ENCODE measurements at places on chromosomes 3 and 15.

GRCh38 chr15:69740684-69741083, 288.1 kb downstream of the RPLP1 start:
- no peak for DNase-seq

- DNase-seq, result peak; percentile 84
Measured at GRCh38 chr3:112973325-112974177, 1.4 kb downstream of the CD200R1 start.

- DNase-seq, result no peak
Measured at GRCh38 chr3:182601597-182601996, 191.7 kb upstream of the ATP11B start.

GRCh38 chr3:137409584-137409983, 354.5 kb upstream of the SOX14 start:
- no peak for DNase-seq

GRCh38 chr3:12870942-12871341, 29.6 kb upstream of the RPL32 start:
- DNase-seq, result peak; percentile 59

DNA sequence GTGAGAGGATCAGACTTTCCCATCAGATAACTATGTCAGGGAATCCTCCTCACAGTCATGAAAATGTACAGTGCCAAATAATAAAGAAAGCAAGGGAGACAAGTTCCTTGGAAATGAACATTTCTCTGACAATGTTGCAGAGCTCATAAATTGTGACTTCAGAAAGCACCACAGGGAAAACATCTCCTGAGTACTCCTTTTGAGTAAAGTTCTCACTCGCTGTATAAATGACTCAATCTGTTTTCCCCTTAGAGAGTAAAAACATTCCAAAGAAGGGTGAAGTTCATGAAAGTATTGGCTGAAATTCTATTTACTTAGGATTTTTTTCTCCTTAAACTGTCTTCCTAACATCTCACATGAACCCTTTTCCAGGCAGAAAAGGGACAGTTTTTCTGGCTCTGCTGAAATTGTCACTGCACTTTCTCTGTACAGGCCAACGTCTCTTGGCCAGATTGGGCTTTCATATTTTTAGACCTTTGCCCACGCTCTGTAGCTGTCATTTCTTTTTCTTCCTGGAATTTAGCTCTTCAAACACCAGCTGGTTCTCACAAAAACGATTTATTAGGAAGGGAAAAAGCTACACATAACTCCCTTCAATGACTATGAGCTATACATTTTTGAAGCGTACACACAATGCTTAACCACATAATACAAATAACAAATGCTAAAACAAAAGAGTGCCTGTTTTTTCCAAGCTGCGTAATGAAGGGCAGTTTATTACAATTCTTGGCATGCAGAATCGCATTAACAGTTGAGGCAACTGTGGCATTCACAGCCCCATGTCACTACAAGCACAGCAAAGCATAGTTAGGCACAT, 216.1 kb downstream of the ATP8B4 start:
- no peak for DNase-seq

- no peak for DNase-seq
Measured at GRCh38 chr15:48522911-48523310, 122.6 kb downstream of the FBN1 start.

DNA sequence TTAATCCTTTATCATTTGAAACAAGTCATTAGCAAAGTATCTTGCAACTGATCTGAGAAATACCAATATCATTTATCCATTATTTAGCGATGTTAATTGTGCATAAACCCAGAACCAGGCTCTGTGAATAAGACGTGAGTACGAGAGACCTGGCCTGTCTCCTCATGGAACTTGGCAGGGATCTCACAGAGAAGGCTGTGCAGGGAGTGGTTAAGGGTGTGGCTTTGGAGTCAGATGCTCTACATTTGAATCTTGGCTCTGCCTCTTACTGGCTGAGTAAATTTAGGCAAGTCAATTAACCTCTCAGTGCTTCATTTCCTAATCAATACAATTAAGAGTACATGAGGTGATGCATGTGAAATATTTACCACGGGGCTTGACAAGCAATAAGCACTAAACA, 39.9 kb upstream of the TBL1XR1 start:
- no peak for DNase-seq

DNA sequence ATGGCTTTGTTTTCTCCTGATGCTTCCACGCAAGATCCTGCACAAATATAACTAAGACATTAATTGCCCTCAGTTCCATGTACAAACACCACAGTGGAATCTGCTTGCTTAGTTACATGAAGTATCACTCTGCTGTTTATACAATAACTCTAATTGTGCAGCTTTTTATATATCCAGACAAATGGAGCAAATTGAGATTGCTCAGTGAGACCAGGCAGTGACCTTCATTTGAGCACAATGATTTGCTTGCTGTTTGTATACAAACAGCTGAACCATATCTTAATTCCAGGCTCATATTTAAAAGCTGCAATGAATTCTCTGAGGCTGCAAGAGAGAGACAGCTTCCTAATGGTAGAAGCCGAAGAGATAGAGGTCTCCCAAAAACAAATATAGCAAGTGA, 243.7 kb downstream of the CADPS start:
- no peak for DNase-seq

DNA sequence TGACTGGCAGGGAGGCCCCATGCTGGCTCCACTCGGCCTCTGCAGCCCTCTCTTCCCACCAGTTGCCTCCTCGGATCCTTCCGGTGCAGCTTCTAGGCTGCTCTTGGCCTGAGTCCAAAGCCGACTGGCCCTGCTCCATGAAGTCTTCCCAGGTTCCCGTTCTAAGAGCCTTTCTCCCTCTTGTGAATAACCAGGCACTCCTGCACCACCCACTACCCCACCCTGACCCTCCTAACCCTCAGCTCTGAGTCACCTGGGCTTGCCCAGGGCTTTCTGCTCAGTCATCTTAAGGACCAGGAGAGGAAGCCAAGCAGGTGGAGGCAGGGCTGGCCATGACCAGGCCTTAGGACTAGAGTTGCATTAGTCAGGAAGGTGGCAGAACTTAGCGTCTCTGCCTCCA, 28.1 kb upstream of the CNBP start:
- no peak for DNase-seq

DNA sequence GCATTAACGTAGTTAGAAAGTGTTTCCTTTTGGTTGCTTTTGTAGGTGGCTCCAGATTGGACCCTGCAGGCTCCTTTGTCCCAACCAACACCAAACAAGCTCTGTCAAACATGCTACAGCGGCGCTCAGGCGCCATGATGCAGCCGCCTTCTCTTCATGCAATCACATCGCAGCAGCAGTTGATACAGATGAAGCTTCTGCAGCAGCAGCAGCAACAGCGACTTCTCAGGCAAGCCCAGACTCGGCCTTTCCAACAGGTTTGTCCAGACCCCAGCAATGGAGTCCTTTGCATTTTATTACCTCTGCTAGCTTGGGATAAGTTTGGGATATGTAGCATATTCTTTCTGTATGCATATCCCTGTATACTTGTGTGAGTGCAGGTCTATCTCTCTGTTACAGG, 10.1 kb upstream of the P2RY12 start:
- DNase-seq, result no peak

- no peak for DNase-seq
Measured at GRCh38 chr3:10470120-10471053, 35.0 kb downstream of the ATP2B2 start.

- no peak for DNase-seq
Measured at GRCh38 chr15:31554261-31554660, 227.6 kb downstream of the KLF13 start.

DNA sequence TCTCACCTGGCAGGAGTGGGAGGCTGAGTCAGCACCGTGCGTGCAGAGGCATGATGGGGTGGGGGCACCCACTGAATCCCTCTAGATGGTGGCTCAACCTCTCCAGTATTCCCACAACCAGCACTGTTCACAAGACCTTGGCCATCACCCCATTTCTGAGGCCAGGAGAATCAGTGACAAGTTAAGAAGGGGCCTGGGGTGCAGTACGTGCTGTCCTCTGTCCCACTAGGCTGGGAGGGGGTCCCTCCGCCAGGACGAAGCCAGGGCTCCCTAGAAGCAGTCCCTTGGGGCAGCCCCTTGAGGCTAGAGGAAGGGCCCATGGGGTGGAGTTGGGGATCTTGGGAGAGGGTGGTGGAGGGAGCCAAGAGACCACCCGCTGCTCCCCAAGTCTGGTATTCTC, 4.8 kb downstream of the MYL3 start:
- no peak for DNase-seq

DNA sequence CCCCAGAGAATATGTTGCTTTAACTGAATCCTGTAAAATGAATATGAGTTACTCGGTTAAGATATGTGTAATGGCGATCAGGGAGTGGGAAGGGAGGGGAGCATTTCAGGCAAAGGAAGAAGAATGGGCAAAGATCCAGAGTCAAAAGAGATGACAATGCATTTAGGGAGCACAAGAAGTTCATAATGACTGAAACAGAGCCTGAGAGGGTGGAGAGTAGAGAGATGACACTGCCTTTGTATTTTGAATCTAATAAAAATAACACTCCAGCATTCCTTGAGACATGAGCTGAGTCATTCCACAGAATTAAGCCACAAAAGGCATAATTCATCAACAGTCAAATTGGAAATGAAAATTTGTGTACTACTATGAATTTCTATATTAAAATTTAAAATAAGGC, 105.3 kb upstream of the PEX5L start:
- DNase-seq, result no peak

- peak; percentile 2 for DNase-seq
Measured at GRCh38 chr15:26891448-26892181, 24.8 kb downstream of the GABRA5 start.

DNA sequence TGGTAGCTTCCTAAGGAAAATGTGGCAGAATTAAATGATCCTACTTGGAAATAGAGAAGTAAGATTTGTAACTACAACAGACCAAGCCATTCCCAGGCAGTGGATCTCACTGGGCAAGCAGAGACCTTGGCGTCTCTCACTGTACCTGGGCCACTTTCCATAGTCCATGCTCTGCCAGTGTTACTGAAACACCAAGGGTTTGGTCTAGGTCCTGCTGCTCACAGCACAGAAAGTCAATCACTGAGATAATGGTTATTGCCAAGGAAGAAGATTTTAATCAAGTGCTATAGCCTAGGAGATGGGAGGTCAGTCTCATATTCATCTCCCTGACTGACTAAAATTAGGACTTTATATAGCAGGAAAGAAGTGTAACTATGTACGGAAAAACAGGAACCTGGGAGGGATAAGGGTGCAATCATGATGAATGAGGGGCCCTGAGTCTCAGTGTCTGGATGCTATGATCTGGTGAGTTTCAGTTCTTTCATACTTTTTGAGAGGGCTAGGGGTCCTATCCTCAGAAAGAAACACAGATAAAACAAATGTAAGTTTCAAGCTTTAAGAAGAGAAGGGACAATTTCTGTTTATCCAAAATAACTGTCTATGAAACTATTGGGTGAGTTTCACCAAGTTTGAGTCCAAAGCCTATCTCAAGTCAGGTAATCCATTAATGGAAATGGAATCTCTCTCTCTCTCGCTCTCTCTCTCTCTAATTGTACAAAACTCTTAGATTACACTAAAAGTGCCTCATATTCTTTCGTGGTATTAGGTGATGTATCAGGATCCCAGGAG, 20.6 kb downstream of the GPR15 start:
- DNase-seq, result no peak

DNA sequence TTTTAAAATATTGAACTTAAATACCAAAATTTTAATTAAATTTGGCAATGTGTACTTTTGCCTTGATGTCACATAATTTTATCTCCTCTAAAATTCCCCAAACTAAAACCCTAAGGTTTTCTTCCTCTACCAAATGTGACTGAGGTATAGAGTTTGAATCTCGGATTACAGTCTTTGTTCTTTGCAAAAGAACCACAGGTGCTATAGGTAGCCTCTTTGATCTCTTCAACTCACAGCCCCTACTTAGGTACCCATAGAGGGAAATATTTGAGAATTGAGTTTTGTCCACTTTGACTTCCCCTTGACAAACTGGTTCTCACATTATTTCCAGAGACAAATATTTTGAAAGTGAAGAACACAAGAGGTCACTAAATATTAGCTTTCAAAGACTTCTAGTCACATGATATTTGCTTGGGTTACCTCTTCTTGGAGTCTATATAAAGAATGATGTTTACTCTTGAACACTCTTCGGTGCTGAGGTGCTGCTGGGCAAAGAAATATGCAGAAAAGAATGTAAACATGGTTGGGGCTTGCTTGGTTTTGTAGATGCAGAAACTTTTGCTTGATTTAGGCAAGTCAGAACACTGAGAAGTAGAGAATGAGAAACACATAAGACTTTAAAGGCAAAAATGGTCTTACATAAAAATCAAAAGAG, 120.8 kb upstream of the MCTP2 start:
- no peak for DNase-seq

GRCh38 chr3:31624083-31624709, 91.5 kb downstream of the STT3B start:
- DNase-seq, result no peak

GRCh38 chr15:62844564-62845240, 197.8 kb upstream of the TPM1 start:
- DNase-seq, result no peak

DNA sequence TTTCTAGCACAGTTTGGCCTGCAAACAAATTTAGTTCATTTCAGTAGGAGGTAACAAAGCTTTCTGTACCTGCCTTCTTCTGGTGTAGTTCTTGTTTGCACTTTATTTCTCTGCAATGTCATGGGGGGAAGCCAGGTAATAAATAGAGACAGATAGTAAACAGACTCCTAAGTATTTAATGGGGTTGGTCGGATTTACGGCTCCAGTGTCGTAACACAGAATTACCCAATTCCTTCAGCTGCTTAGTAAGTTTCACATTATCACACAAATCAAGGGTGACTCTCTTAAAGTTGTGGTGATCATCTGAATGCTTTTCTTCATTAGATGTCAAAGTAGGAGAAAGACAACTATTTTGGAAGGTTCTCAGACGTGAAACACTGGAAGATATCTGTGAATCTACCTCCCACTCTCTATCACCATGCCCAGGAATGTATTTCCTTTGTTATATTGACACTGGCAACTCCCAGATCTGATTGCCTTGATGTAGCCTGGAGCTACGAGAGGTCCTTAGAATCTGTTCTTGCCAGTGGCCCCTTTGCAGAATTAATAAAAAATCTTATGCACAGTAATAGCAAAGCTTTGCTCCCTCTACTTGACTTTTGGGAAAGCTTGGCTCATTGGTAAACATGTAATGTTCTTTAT, 25.0 kb upstream of the TMC3 start:
- peak; percentile 17 for DNase-seq

- DNase-seq, result no peak
Measured at GRCh38 chr15:25939122-25939521, 76.0 kb upstream of the ATP10A start.

- no peak for DNase-seq
Measured at GRCh38 chr3:72627271-72627670, 221.0 kb downstream of the SHQ1 start.

Measured in inflammatory macrophage treated with lipopolysaccharide for 1 hour (primary cell).